CD8-positive, alpha-beta memory T cell (primary cell): ENCODE measurements at places on chromosomes 1 and 21.

GRCh38 chr21:15732290-15732995, 2.7 kb downstream of the USP25 start:
- DNase-seq = peak; percentile 70

DNA sequence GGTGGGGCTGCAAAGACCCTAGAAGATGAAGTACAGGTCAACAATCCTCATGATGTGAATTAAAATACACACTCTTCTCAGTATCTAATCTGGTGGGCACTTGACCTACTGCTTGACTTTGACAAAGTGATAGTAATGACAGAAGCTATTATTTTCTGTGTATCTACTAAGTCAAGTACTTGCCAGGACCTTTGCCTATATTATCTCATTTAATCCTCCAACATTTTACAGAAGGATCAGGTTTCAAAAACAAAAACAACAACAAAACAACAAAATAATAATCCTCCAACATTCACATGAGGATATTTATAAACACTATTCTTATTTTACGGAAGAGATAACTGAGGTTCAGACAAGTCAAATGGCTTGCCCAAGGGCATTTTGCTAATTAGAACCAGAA, 4.4 kb upstream of the CD48 start:
- no peak for DNase-seq

GRCh38 chr1:15704526-15705183, 20.5 kb downstream of the PLEKHM2 start:
- DNase-seq = no peak

DNA sequence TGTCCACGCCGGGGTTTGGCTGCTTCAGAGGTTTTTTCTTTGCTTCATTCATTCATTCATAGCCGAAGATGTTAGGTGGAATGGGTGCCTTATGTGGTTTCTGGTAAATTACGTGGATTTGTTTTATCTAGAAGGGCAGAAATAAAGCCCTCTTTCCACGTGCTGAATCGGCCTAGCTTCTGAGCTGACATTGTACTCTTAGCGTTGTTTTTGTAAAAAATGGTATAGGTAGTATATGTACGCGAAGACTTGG, 1.5 kb downstream of the GALNT2 start:
- DNase-seq = no peak

DNA sequence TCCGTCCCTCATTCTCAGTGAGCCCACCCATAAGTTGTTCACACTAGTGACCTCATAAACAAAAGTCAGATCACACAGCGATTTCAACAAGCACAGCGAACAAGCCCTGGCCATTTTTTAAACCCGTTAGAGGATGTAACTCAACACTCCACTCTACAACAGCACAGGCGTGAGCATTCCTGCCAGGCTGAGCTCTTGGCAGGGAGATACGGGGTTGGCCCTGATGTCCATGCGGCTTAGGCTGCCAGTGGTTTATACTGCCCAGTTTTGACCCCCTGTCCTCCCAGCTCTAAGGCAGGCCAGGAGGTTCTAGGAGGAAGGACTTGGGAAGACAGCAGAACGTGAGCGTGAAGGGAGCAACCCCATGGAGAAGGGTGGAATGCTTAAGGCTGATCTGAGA, 35.0 kb downstream of the PARP1 start:
- no peak for DNase-seq

DNA sequence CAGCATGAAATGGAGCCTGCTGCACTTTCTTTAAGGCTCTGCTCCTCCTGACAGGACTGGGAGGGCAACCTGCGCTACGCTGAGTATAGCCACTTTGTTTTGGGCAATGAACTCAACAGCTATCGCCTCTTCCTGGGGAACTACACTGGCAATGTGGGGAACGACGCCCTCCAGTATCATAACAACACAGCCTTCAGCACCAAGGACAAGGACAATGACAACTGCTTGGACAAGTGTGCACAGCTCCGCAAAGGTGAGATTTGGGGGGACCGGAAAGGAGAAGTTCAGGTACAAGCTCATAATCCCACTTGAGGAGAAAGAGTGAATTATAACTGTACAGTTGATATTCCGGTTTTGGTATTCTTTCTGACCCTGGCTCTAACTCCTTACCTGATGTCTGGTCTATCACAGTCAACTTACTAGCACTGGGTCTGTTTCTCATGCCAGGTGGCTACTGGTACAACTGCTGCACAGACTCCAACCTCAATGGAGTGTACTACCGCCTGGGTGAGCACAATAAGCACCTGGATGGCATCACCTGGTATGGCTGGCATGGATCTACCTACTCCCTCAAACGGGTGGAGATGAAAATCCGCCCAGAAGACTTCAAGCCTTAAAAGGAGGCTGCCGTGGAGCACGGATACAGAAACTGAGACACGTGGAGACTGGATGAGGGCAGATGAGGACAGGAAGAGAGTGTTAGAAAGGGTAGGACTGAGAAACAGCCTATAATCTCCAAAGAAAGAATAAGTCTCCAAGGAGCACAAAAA, 5.4 kb downstream of the ANGPTL7 start:
- DNase-seq = no peak

DNA sequence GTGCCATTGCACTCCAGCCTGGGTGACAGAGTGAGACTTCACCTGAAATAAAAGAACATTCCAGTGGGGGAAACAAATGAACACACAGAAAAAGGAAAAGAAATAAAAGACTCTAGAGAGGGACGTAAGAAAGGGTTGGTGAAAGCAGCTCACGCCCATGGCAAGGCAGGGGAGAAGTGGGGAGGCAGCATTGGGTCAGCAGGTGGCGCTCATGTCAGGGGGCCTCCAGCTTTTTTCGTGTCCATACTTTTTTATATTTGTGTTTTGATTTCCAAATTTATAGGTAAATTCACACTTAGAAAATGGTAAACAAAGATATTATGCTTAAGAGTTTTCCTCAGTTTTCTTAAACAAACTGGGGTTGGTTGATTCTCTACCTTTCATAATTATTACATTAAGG, 45.5 kb downstream of the VPS13D start:
- no peak for DNase-seq

DNA sequence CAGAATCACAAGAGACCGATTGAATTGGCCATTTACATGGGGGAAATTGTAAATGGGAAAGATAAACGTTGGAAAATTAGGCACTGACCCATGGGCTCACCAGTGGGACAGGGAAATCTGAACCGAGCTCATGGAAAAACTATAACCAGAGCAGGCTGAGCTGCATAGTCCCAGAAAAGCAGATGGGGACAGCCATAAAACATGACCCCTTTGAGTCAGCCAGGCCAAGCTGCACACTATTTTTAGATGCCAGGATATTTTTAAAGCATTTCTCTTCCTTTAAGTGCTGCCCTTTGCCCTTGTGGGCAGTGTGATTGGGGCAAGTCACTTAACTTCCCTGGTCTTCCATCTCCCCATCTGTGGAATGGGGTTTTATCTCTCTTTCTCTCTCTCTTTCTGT, 184.1 kb downstream of the FOXD2 start:
- no peak for DNase-seq

GRCh38 chr1:23719162-23719820, 24.0 kb upstream of the ELOA start:
- no peak for DNase-seq

- no peak for DNase-seq
Measured at GRCh38 chr1:225539069-225539468, 111.2 kb upstream of the LBR start.

DNA sequence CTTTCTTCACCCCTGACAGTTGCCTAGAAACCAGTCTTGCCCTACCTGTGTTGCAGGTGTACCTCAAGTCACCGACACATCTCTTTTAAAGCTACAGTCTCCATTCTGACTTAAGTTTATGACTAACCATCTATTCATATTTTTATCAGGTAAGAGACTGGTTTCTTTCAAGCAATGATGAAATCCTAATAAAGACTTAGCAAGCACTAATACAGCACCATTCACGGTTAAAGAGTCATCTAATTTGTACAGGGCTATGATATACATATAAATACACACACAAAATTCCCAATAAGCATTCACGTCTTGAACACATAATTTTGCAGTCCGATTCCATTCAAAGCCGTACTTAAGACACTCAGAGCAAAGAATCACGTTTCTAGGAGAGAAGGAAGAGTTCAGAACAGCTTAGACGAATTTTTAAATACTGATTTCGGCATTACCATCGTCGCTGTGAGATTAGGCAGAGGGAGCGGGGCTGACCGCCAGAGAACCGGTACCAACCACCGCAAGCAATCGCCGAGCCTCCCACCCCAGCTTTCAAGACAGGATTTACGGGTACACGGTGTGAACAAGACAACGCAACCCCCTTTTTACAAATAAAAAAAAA, 943 bp downstream of the ERRFI1 start:
- DNase-seq = no peak

- no peak for DNase-seq
Measured at GRCh38 chr1:116087628-116088027, 23.6 kb upstream of the MAB21L3 start.

DNA sequence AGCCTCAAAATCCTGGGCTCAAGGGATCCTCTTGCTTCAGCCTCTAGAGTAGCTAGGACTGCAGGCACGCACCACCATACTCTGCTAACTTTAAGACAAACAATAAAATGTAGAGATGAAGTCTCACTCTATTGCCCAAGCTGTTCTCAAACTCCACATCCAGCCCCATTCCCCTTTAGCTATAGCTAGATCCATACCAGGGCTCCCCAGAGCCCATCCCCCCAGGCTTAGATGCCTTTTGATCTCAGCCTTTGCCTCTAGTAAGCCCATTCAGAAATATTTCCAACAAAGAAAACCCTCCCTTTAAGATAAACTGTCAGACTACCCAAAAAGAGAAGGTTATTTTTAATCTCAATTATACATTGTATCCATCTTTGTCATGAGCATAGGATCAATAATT, 325.4 kb downstream of the CHRM3 start:
- DNase-seq = no peak

DNA sequence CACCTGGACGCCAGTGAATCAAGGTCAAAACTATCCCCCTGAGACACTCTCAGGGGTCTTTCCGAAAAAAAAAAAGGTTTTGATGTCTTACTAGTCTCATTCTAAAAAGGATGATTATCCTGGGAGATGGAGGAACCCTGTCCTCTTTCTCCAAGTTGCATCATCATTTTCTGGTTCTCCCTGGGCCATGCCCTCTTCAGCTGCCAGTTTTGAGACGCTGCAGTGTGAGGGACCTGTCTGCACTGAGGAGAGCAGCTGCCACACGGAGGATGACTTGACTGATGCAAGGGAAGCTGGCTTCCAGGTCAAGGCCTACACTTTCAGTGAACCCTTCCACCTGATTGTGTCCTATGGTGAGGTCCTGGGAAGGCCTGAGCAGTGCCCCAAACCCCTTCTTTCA, 3.5 kb downstream of the FCRLA start:
- DNase-seq = no peak

DNA sequence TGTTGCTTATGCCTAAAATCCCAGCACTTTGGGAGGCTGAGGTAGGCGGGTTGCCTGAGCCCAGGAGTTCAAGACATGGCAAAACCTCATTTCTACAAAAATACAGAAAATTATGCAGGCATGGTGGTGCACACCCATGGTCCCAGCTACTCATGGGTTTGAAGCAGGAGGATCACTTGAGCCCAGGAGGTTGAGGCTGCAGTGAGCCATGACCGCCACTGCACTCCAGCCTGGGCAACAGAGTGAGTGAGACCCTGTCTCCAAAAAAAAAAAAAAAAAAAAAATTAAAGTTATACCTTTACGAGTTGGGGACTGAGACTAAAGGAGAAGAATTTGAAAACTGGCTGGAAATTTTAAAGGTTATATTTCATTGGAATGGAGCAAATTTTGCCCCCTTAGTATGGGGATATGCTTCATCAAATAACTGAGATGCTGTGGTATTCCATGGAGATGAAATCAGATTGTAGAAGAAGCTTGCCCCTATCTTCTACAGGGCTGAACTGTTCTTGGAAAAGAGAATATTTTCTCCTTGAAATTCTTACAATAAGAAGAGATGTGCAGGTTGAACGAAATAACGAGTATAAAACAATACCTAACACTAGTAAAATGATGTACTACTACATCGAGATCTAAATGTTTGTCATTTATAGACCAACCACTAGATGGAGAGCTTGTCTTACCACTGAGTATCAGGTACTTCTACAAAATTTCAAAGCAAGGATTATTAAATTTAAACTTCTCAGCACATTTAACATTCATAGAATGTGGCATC, 34.9 kb upstream of the SCYL3 start:
- DNase-seq = no peak

GRCh38 chr1:214645712-214646111, 42.7 kb downstream of the CENPF start:
- DNase-seq = no peak

- DNase-seq = no peak
Measured at GRCh38 chr1:38815903-38816627, 43.5 kb downstream of the RRAGC start.

- no peak for DNase-seq
Measured at GRCh38 chr21:28734522-28735175, 258.0 kb downstream of the LTN1 start.

DNA sequence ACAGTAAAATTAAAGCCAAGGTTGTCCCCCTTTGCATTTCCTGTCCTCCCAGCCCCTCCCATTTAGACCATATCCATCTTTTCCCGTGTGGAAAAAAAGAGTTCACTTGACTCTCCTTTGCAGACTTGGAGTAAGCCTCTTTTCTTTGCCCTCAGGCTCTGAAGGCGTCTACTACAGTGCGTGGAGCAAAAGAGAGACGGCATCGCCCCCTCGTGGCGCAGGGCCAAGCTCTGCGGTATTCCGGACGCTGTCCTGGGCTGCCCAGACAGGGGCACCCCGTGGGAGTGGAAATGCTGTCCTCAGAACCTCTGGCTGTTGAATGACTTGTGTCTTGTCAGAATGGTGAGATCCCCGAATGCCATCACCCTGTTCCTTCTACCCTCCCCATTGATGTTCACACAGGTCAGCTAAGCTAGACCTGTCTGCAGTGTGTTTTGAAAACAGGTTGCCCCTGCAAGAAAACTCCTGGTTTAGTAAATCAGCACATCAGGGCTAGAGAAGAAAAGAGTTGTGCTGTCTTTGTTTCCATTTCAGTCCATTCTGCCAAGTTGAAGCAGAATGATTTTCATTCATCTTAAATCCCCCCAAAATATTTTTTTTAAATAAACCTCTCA, 12.3 kb upstream of the GJA8 start:
- DNase-seq = peak; percentile 16

DNA sequence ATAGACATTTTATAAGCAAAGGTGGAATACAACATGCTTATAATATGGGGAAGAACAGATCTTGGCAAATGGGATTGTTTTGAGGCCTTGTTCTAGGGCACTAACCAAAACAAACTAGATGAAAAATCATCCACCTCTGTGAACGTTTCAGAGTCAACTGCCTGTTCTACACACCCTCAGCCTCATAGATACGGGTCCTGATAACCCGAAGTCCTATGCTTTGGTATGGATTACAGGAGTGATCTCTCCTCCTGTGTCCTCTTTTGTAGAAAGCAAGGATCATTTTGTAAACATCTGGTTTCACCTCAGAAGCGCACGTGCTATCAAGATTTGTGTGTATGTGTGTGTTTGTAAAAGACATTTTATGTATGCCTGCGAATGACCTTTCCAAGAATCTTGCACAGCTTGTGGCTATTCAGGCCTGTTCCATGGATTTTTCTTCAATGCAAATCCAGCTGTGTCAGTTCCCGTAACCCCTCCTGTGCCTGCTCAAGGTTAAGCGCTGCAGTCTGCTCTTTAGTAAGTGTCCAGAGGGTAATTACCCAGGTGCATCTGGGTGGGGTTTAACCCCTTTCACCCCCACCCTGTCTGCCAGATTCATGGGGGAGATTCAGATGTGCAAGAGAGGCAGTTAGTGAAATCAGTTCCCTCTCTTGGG, 132.4 kb downstream of the ROR1 start:
- no peak for DNase-seq

GRCh38 chr1:58997060-58997411, 213.2 kb upstream of the JUN start:
- DNase-seq = no peak
